ENCODE measurements at places on chromosomes 6 and 20.
A peak's percentile ranks its signal among the peaks of the same experiment; 100 is the strongest.

DNA sequence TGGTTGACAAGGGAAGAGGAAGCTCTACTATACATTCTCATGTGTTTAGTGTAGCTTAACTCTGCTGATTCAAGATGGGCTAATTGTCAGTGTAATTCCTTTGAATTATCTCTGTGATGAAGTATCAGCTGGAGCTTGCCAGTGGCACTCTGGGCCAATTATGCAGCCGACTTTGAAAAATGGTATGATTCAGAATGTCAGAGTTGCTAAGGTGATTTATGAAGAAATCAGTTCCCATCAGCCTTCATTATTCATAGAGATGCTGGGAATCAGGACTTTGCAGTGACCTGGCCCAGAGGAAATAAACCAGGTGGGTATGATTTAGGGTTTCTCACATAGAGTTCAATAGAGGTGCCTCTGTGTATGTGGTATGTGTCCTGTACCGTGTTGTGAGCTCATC, 33.4 kb downstream of the KCNS1 start:
- no peak for DNase-seq

GRCh38 chr6:22647719-22648118, 78.4 kb downstream of the HDGFL1 start:
- DNase-seq = no peak

- no peak for DNase-seq
These were observed 13.6 kb upstream of the ZBTB9 start for GRCh38 chr6:33440649-33441309.

DNA sequence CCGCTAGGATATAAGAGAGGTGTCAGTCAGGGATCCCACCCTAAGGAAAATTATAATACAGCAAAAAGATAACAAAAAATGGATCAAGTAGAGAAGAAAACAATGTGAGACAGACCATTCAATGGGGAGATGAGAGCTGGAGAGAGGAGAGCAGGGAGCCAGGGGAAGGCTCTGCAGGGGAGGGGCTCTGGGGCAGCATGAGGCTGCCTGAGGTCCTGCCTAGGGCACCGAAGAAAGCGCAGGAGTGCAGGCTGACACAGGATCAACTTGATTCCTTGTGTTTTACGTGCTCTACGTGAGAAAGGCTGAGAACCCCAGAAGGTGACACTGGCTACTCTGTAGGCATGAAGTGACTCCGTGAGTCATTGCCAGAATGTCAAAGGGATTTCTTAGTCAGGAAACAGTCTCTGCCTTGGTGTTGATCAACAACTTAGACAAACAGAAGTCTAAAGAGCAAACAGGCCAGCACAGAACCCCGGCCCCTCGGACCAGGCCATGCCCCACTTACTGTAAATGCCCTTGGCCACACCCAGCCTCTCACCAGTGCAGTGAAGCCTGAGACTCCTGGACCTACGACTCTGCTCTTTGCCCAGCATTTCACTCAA, 290.1 kb upstream of the PRDM1 start:
- no peak for DNase-seq

- no peak for DNase-seq
These were observed 31.9 kb upstream of the SIRPA start for GRCh38 chr20:1863296-1863695.

- DNase-seq = no peak
These were observed 683.0 kb upstream of the ADGRB3 start for GRCh38 chr6:67952121-67952520.

GRCh38 chr20:58722877-58723627, 30.5 kb downstream of the NPEPL1 start:
- DNase-seq = no peak

- DNase-seq = peak; percentile 40
These were observed 1.1 kb downstream of the SYNJ2 start for GRCh38 chr6:157982563-157983405.

DNA sequence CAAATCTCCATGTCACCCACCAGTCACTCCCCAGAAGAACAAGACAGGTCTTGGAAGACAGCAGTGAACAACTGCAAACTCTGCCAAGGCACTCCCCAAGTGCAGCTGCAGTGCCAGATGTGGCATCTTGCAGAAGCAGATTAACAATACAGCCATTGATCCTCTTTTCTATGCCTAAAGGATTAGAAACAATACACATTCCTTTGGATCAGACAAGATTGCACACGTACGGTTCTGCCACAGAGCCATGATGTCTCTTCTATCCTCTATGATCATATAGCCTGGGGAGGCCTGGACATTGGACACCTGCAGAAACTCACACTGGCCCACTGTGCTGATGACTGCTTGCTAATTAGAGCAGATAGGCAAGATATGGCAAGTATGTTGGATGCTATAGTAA, 155.9 kb downstream of the MYLK4 start:
- DNase-seq = no peak

- no peak for DNase-seq
These were observed 78.2 kb upstream of the ARID1B start for GRCh38 chr6:156699017-156699421.

DNA sequence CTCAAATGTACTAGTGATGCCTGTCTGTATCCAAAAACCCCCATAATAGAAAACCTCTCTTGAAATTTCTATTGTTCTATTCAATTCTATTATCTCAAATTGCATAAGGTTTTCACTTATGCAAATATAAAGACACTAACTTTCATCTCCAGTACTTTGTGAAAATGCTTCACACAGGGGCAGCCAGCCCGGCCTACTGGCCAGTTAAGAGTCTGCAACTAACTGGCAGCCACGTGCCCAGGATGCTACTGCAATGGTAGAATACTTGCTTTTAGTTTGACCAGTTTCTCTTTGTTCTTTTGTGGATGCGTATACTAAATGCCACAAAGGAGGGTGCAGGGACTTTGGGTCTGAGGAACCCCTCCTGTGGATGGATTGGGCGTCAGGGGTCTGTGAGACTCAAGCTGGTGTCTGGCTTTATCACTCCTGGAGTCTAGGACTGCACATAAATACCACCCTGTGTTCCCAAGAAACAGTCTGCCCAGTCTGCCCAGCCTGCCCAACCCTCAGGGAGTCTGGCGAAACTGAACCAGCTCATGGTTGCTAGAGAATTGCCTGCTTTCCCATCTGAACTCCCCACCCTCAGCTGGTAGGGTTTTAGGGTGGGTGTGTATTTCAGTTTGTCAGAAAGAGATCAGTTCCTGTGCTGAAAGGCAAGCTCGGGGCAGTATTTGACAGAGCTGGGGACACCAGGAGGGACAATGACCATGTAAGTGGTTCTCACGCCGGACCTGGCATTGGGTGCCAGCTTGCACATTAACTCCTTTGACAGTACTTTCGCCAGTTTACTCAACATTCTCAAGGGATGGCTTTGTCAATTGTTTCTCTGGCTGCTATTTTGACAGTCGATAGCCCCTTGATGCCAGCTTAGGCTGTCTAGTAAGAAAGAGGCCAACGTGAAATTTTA, 558.2 kb upstream of the JAG1 start:
- DNase-seq = no peak

DNA sequence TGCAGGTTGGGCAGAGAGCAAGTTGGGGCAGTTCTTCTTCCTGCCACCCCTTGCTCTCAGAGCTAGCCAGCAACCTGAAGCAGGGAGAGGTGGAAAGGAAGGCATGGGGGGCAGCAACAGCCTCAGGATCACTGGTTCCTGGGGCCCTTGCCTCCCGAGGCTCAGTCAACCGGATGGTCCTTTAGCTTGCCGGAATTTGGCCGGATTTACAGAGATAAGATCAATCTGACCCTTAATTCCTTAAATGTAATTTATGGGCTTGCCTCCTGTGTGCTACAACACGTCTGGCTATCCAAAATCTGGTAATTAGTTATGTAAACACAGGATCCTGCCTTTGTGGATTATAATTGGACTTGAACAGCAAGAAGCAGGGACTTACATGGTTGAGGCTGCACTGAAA, 19.5 kb upstream of the TCP11 start:
- DNase-seq = no peak

Measured in MM.1S (cell line).